Left renal pelvis (tissue), 4 donors: ENCODE measurements at places on chromosomes 6 and 20. TPM values are rescaled to one million over a fixed set of nuclear protein-coding genes. Genes with fewer than 3 reads are reported as not detected.

DNA sequence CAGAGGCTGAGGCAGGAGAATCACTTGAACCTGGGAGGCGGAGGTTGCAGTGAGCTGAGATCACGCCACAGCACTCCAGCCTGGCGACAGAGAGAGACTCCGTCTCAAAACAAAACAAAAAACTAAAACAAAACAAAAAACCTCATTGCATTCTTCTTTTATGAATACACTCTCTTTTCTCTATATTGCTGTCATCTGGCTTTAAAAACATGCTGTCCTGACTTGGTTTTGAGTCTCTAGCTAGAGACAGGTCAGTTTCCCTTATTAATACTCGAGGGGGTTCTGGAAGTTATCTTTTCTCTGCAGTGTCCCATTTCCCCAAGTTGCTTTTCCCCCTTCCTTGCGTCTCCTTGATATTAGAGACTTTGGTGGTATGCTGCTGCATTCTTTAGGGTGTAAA lies 50.9 kb downstream of the RIOK1 start:
- no peak for DNase-seq

The RAD21L1 gene
- polyA plus RNA-seq, result not detected

The GPR63 gene
- 3.2 TPM for polyA plus RNA-seq

DNA sequence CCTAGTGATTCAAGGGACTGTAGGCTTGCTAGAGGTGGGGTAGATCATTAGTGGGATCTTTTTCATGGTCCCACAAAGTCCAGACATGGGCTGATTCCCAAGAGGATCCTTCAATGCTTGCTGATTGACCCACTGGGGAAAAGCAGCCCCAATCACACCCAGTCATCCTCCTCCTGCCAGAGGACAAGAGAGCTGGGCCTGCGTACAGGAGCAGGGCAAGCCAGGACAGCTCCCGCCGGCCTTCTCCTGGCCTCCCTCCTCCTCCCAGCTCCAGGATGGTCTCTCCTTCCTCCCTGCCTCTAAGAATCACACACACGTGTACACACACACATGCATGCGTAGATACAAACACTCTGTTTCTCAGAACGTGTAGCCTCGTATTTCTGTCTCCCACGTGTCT lies 27.0 kb downstream of the KCNK15 start:
- DNase-seq, result no peak

GRCh38 chr20:49594143-49594930 lies 26.4 kb upstream of the PTGIS start:
- no peak for DNase-seq

DNA sequence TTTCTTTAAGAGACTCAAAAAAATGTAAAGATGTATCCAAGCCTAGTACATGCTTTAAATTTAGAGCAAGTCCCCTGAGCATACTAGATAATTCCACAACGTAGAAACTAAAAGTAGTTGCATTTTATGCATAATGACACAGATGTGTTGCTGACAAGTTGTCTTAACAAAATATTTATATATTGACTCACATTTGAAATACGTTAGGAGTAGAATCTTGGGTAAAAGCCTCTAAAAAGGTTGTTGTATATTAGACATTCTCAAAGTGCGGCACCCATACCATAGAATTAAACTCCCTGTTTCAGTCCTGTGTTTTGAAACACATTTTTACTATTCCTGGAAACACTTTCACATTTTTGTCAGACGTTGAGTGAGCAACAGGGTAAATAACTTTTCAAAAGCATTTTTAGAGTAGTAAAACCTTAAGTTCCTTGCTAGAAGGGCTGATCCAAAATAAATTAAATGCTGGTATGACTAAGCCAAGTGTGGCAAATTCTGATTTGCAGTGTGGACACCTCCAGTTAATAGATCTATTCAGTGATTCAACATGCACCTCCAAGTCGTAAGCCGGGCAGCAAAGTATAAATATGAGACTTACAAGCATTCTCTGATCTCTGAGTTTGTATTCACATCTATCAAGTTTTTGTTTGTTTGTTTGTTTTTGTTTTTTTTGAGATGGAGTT lies 97.5 kb downstream of the GMDS start:
- no peak for DNase-seq

- no peak for DNase-seq
Measured at GRCh38 chr6:14216946-14217684, 99.5 kb downstream of the CD83 start.

The CCDC28A gene
- 17.2 TPM for polyA plus RNA-seq

- no peak for DNase-seq
Measured at GRCh38 chr20:19874040-19874727, 116.1 kb downstream of the RIN2 start.

DNA sequence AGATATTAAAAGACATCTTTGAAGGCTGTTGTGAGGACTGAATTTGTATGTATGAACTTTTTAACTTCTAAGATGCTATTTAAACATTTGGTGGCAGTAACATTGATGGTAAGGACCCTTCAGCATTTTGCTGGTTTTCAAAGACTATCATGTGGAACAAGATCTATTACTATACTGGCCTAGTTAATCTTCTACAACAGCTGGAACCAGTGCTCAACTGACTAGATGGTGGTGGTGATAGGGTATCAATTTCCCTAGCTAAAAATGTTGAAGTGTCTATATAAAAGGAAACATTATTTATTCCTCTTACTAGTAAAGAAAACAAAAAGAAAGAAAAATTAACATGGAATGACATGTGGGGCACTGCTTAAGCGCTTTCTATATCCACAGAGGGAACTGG lies 195.7 kb downstream of the TASP1 start:
- DNase-seq, result no peak

The PEX3 gene
- polyA plus RNA-seq, result 40.7 TPM

The CAGE1 gene
- not detected for polyA plus RNA-seq

- DNase-seq, result no peak
Measured at GRCh38 chr6:143506199-143506598, 5.3 kb downstream of the FUCA2 start.

- DNase-seq, result no peak
Measured at GRCh38 chr6:111276736-111277135, 189.4 kb downstream of the SLC16A10 start.

DNA sequence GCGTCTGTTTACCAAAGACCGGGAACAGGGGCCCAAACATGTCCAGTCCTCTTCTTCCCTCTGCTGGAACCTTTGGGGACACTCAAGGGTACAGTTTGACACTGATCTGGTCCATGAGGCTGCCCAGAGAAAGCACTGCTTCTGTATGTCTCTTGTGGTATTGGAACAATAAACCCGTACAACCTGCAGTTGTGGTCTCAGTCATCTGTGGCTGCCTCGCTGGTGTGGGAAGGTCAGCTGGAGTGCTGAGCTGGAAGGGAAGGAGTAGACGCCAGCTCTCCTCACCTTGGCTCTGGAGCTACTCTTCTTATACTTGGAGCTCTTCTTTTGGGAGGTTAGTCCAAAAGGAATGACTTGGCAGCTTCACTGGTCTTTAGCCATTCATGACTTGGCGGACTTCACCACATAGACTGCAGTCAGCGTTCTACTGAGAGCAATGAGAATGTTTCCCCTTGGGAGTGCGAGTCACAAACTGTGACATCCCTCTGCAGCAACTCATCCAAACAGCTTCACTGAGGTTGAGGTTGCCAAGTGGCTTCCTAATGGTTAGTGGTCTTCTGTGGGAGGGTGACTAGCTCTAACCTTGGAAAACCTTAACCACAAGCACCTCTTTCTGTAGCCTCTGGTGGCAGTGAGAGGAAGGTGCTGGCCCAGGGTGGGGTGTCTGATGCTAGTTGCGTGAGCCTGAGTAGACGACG lies 81.2 kb downstream of the ASXL1 start:
- DNase-seq, result no peak

The DEF6 gene
- polyA plus RNA-seq, result 7.4 TPM

DNA sequence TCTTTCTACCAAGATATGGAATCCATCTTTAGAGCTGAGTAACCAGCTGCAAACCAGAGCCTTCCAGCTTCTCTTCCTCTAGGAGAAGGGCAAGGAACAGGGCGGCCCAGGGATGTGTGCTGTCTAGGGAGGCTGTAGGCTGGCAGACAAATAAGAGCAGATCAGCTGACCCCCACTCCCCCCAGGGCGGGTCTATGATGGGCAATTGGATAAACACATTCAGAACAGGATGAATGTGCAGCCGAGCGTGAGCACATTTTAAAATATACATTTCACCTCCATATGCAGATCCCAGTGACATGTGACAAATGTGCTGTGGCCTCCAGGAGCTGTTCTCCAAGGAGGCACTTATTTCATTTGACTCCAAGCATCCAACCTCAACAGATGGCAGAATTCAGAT lies 580.1 kb downstream of the PTPRT start:
- DNase-seq, result no peak

- no peak for DNase-seq
Measured at GRCh38 chr6:48429021-48429420, 318.0 kb upstream of the PTCHD4 start.
